NCI-H2081 (cell line): ENCODE measurements at places on chromosomes 16 and 17.
A peak's percentile ranks its signal among the peaks of the same experiment; 100 is the strongest.

- DNase-seq = no peak
Observed at GRCh38 chr16:12758670-12759558, 44.8 kb downstream of the CPPED1 start.

DNA sequence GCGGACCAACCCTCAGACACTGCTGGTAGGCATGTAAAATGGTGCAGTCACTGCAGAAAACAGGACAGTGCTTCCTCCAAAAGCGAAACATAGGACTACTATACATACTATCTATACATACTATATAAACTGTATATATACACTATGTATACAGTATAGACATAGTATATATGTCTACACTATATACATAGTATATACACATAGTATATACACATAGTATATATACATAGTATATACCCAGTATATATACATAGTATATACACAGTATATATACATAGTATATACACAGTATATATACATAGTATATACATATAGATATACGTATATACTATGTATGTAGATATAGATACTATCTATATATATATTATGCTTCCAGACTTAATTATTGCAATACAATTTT lies 6.4 kb upstream of the USP36 start:
- no peak for DNase-seq

DNA sequence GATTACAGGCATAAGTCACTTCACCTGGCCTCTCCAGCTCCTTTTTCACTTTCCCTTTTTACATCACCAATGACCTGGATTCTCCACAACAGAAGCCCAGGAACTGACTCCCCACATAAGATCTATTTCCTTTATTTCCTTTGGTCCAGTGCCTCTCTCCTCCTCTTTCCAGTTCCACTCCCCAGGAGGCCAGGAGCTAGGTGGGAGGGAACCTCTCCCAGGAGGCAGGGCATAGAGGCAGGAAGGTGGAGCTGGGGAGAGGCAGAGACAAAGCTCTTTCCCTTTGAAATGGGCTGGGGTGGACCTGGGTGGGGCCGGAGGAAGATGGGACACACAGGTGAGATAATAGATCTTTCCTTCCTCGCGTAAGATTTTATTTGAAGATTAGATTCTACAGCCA lies 318.3 kb upstream of the TNRC6C start:
- DNase-seq = no peak

GRCh38 chr17:15213381-15214087 lies 51.6 kb downstream of the PMP22 start:
- no peak for DNase-seq

GRCh38 chr16:7921345-7921744 lies 588.7 kb downstream of the RBFOX1 start:
- DNase-seq = peak; percentile 32

- no peak for DNase-seq
Observed at GRCh38 chr17:48523010-48523409, 7.8 kb downstream of the HOXB1 start.

DNA sequence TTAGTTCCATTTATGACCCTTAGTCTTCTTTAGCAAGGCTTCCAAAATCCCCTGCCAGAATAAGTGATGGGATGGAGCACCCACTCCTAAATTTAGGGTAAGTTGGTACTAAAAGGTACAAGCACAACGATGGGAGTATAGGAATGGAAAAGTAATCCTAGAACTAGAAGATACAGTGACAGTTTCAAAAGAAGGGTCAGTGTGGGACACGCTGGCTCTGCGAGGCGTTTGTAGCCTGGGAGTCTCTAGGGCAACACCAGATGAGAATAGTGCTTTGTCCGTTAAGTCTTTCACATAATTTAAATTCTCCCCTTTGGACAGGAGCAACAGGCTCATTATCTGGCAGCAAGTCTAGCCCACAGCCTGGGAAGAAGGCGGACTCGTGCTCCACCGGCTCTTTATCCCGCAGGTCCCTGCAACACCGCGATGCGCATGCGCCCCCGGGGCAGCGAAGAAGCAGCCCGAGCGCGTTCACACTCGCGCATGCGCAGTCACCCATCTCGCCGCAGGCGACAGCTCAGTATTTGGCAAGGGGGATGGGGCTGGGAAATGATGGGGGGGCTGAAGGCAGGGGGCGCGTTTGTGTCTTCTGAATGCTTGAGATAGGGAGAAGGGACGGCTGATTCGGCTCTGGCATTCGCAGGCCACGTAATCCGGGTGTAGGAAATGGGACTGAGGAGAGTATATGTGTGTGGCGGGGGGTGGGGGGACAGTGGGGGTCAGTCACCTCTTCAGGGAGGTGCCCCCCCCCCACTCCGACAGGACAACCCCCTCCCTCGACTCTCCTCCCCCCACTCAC lies 564 bp downstream of the SPOP start:
- peak; percentile 96 for DNase-seq

DNA sequence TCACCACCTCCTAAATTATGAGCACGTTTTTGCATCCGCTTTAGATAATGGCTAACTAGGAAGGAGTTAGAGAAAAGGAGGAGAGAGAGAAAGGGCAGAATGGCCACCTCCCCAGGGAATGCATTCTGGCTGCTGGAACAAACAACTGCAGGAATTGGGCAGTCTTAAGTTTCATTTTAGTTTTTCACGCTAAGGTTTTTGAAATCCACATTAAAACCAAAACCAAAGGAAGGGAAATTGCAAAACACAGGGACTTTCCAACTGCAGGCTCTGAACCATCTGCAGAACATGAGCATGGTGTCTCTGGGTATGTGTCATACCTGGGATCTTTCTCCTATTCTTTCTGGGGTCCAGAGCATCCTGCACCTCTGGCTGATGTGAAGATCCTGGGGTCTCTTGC lies 12.1 kb upstream of the CCL8 start:
- no peak for DNase-seq

GRCh38 chr16:14113344-14113743 lies 42.2 kb downstream of the MRTFB start:
- no peak for DNase-seq

DNA sequence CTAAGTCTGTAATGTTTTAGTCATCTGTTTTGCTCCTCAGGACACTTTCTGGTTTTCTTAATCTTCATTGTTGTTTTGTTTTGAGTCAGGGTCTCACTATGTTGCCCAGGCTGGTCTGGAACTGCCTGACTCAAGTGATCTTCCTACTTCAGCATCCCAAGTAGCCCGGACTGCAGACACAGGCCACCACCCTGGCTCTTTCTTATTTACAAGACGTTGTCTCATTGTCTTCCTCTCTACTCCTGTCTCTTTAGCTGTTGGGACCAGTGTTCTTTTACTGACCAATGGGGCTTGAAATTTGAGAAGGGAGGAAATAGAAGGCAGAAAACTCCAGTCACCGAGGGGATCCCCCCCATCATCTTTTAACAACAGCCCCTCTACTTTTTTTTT lies 1.2 kb downstream of the SCPEP1 start:
- no peak for DNase-seq

GRCh38 chr16:4116325-4117249 lies at the start of gene ADCY9:
Gene ADCY9, minus strand, starts transcription at chr16:4116442. Its CDS starts 1,000 bp downstream, at chr16:4115442.
- peak; percentile 87 for DNase-seq

- no peak for DNase-seq
Observed at GRCh38 chr16:71287911-71288310, 1.3 kb downstream of the CMTR2 start.
